Ascending aorta (tissue), 2 donors: ENCODE measurements at places on chromosomes 2 and 18.
A peak's percentile ranks its signal among the peaks of the same experiment; 100 is the strongest.

- DNase-seq = no peak
Observed at GRCh38 chr2:28904802-28905457, 10.5 kb downstream of the WDR43 start.

DNA sequence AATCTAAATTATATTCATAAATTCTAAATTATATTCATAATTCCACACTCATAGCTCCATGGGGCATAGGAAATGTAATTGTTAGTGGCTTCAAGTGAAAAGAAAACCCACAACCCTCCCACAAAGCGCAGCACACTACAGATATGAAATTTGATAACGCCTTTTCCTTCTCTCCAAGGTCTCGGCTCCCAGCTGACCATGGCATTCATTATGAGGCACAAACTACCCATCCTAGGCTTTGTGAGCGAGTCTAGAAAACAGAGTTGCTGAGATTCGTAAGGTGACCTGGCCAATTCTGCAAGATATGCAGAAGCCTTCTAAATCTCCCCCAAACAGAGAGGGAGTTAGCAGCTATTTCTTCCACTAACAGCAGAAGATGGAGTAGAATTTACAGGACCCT, 5.4 kb downstream of the NPPC start:
- DNase-seq = no peak

GRCh38 chr2:153132418-153132817, 346.1 kb downstream of the RPRM start:
- DNase-seq = no peak

GRCh38 chr2:105358593-105358992, 21.3 kb downstream of the C2orf49 start:
- DNase-seq = no peak

GRCh38 chr2:201938156-201938775, 95.4 kb upstream of the FZD7 start:
- DNase-seq = no peak

DNA sequence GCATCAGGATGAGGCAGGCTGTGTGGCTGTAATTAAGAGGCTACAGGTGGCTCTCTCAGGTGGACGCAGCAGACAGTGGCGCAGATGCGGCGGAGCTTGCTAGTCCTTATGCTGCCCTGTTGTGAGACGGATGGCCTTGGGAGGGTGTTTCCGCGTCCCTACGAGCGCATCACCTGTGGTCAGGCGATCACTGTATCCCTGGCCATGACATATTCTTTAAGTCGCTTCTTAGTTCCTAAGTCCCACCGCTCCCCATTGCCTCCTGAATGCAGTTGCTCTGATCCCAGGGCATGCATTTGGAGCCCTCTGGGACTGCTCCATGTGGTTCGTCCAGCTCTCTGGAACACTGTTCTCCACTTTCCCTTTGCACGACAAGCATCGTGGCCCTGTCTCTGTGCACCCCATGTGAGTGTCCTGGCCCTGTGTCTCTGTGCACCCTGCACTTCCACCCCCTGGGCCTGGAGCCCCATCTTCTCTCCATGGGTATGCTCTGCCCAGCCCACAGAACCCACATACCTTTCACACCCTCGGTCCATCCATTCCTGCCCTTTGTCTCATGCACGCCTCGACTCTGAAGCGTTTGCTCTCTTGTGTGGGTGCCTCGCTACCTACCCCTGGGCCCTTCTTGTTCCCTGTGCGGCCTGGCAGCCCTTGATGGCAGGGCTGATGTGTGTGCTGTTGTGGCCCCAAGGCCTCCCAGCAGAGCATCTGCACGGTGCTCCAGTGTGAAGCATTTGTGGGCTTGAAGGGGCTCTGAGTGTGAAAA, 74.4 kb downstream of the SH3RF3 start:
- peak; percentile 55 for DNase-seq

DNA sequence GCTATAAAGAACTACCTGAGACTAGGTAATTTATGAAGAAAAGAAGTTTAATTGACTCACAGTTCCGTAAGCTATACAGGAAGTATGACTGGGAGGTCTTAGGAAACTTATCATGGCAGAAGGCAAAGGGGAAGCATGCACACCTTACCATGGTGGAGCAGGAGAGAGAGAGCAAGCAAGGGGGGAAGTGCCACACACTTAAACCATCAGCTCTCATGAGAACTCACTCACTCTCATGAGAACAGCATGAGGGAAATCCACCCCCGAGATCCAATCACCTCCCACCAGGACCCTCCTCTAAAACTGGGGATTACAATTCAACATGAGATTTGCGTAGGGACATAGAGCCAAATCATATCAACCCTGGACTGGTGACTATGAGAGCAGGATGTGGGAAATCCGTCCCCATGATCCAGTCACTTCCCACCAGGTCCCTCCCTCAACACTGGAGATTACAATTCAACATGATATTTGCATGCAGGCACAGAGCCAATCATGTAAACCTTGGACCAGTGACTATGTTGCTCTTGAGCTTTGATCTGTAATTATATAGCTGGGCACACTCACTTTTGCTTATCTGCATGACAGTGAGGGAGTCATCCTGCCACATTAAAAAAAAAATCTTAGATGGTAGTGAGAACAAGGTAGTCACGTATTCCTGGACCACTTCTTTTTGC, 12.9 kb downstream of the ADAM23 start:
- DNase-seq = no peak

- no peak for DNase-seq
Observed at GRCh38 chr18:49139766-49140165, 189.0 kb upstream of the SMAD7 start.

- no peak for DNase-seq
Observed at GRCh38 chr2:133569286-133569830, 1.1 kb upstream of the NCKAP5 start.

DNA sequence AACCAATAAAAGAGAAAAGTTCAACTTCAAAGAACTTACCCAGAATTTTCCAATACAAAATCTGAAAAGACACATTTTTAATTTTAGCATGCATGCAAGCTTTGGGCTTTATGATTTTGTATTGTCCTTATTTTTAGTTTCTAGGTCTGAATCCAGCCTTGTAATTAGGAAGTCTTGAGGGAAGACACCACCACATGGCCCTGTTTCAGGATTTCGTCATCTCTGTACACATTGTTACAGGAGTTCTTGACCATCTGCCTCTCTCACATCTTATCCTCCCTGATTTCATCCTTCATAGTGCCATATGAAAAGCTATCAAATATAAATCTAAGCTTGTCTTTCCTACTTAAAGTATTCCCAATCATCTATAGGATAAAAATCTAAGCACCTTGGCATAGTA, 176.1 kb downstream of the TXNL1 start:
- no peak for DNase-seq

- no peak for DNase-seq
Observed at GRCh38 chr18:34411952-34412351, 187.2 kb upstream of the NOL4 start.

- no peak for DNase-seq
Observed at GRCh38 chr2:152036611-152037469, 62.0 kb downstream of the CACNB4 start.
